ENCODE measurements at places on chromosomes 3 and 15.

- no peak for DNase-seq
- H3K4me1 ChIP-seq: peaks cover 24% of the 10 kb centered on the region
- H3K27me3 ChIP-seq: no peaks in the 10 kb centered on the region
- no peak overlapping the region for H3K27ac ChIP-seq
These were observed 99.9 kb downstream of the CD47 start for GRCh38 chr3:107990926-107991325.

DNA sequence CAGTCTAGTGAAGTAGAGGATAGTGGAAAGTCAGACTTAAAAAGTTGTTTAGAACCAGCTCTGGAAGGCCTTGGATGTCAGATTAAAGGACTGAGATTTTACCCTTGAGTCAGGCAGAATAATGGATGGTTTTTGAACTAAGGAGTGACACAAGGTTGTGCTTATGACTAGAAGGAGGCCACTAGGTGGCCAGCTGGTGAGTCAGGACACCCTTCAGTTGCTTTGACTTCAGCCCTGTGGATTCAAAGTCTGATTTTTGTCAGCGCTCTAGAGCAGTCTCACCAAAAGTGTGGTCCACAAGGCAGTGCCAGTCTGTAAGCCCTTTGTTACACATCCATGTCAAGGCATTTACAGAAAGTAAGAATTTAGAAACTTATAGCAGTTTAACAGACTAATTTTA, 3.8 kb upstream of the GABPB1 start:
- peaks cover 34% of the 10 kb centered on the region for H3K4me1 ChIP-seq
- no peaks in the 10 kb centered on the region for H3K27me3 ChIP-seq
- no peak overlapping the region for H3K4me3 ChIP-seq

GRCh38 chr15:42453826-42454225, 37.1 kb downstream of the ZNF106 start:
- no peak overlapping the region for H3K27ac ChIP-seq
- DNase-seq: no peak
- peaks cover 28% of the 10 kb centered on the region for H3K36me3 ChIP-seq
- no peaks in the 10 kb centered on the region for H3K27me3 ChIP-seq

DNA sequence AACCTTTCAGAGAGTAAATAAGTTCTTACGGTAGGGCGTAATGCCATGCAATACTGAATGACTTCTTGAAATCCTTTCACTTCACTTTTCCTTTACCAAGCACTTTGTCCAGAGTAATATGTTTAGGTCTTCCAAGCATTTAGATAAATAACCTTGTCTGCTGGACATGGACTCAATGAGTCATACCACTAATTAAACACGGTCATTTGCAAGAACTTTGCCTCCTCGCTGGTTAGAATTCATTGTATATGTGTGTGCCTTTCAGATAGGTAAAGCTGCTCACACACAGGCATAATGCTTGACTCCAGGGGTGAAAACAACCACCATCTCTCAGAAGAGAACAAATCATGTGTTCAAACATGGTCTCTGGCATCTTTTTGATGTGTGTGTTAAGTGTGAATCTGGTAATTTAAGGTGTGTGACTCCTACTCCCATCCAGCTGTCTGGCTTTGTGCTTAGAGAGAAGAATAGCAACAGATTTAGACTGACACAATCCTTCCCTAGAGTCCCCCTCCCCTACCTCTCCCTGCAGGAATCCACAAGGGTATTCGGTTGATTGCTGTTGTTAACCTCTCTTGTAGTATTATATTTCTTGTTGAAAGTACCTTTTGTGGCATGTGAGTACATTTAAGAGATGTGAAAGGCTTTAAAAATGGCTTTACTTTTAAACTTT, 419.0 kb downstream of the CNTN4 start:
- no peak overlapping the region for H3K27ac ChIP-seq
- H3K27me3 ChIP-seq: no peaks in the 10 kb centered on the region
- no peak for DNase-seq

DNA sequence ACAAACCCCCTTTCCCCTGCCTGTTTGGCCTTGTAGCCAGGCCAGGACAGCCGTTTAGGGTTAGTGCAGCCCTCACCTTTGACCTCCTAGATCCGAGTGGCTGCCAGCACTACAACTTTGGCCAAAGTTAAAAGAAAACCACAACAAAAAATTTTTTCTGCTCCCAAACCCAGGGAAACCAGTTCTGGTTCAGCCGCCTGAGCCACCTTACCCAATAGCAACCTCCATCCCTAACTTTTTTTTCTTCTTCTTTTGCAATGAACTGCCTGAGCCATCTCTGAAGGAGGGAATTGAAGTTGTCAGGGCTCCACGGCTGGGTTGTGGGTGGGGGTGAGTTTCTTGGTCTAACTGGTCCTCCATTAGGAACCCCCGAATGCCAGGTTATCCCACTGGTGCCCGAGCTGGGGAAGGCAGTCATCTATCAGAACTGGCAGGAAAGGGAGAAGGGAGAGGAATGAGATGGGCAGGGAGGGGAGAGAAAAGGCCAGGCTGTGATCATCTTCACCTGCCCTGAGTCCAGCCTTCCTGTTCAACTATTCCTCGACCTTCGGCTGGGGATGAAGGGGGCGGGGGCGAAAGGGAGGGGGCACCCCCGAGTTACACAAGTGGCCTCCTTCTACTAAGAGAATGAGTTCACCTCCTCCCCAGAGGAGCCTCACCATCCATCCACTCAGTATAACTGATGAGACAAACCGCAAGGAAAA, 6.2 kb upstream of the NR2F2 start:
- H3K36me3 ChIP-seq: no peaks in the 10 kb centered on the region
- H3K27me3 ChIP-seq: peaks cover 82% of the 10 kb centered on the region
- H3K27ac ChIP-seq: no peak overlapping the region
- H3K4me3 ChIP-seq: no peak overlapping the region

- no peaks in the 10 kb centered on the region for H3K27me3 ChIP-seq
- H3K4me1 ChIP-seq: no peaks in the 10 kb centered on the region
- no peak overlapping the region for H3K4me3 ChIP-seq
- H3K27ac ChIP-seq: no peak overlapping the region
- no peaks in the 10 kb centered on the region for H3K36me3 ChIP-seq
- DNase-seq: no peak
These were observed 184.6 kb upstream of the EIF1B start for GRCh38 chr3:40124918-40125317.

GRCh38 chr3:126991366-126992200, 8.7 kb downstream of the PLXNA1 start:
- no peak for DNase-seq
- no peaks in the 10 kb centered on the region for H3K4me1 ChIP-seq
- no peak overlapping the region for H3K27ac ChIP-seq

GRCh38 chr3:171219258-171219657, 192.7 kb upstream of the SLC2A2 start:
- no peak overlapping the region for H3K4me3 ChIP-seq
- peaks cover 11% of the 10 kb centered on the region for H3K4me1 ChIP-seq
- peaks cover 4% of the 10 kb centered on the region for H3K36me3 ChIP-seq
- no peaks in the 10 kb centered on the region for H3K27me3 ChIP-seq

DNA sequence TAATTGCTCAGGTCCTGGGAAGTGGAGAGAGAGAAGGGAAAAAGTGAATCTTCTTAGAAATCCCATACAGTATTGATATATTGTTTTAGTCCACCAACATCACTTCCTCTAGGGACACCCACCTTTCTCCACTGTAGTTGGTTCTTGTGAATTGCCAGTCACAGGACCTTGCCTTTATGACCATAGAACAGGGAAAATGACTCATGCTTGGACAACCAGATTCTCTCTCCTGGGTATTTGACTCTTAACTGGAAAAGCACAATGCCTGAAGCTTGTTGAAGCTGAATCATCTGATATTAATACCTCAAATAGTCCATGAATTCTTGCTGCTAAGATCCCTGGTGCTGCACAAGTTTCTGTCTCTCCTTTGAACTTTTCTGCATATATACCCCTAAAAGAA, 32.5 kb upstream of the DCLK3 start:
- H3K36me3 ChIP-seq: no peaks in the 10 kb centered on the region
- H3K4me1 ChIP-seq: no peaks in the 10 kb centered on the region
- H3K27ac ChIP-seq: no peak overlapping the region
- DNase-seq: no peak

DNA sequence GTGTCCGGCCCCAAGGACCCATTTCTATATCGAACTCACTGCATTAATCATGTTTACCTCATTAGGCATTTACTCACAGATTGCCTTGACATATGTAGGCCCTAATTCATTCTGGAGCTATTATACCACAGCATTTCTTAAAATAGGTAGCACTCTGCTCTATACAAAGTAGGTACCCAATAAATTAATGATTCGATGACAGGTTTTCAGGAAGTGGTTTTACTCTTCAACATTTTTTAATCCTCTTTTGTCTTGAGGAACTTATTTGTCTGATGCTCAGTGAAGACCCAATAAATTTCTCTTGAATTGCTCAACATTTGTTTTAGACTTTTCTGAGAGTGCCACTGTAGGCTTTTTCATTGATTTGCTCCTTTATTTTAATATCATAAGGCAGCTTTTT, 12.1 kb downstream of the TGFBR2 start:
- peak overlapping the region; percentile 60 for H3K4me3 ChIP-seq
- H3K4me1 ChIP-seq: peaks cover 98% of the 10 kb centered on the region
- H3K27me3 ChIP-seq: no peaks in the 10 kb centered on the region
- peaks cover 56% of the 10 kb centered on the region for H3K36me3 ChIP-seq

GRCh38 chr3:66048051-66048395, 9.3 kb upstream of the MAGI1 start:
- no peaks in the 10 kb centered on the region for H3K4me1 ChIP-seq
- DNase-seq: no peak
- H3K27me3 ChIP-seq: peaks cover 6% of the 10 kb centered on the region
- no peak overlapping the region for H3K27ac ChIP-seq
- no peak overlapping the region for H3K4me3 ChIP-seq

GRCh38 chr15:48964898-48965297, 1.2 kb upstream of the SHC4 start:
- peak overlapping the region; percentile 84 for H3K4me3 ChIP-seq
- peaks cover 56% of the 10 kb centered on the region for H3K4me1 ChIP-seq
- peak overlapping the region; percentile 9 for H3K27ac ChIP-seq
- peaks cover 13% of the 10 kb centered on the region for H3K36me3 ChIP-seq
- no peak for DNase-seq

DNA sequence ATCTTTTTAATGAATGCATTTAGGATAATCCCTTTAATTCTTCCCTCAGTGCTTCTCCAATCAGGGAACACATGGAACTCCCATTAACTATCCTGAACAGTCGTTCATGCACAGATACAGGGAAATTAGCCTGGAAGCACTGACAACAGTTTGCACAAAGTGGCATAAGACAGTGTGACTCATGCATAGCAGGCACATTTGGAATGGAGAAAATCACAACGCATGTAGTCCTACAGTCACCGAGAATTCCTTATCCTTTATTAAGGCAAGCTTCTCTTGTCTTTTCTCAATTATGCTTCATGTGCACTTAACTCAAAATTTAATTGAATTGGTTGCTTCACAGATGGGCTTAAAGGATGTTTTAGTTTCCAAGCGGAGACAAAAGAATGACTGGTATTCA, 155.0 kb upstream of the CRBN start:
- no peaks in the 10 kb centered on the region for H3K36me3 ChIP-seq
- H3K4me3 ChIP-seq: no peak overlapping the region
- no peak overlapping the region for H3K27ac ChIP-seq
- no peak for DNase-seq

DNA sequence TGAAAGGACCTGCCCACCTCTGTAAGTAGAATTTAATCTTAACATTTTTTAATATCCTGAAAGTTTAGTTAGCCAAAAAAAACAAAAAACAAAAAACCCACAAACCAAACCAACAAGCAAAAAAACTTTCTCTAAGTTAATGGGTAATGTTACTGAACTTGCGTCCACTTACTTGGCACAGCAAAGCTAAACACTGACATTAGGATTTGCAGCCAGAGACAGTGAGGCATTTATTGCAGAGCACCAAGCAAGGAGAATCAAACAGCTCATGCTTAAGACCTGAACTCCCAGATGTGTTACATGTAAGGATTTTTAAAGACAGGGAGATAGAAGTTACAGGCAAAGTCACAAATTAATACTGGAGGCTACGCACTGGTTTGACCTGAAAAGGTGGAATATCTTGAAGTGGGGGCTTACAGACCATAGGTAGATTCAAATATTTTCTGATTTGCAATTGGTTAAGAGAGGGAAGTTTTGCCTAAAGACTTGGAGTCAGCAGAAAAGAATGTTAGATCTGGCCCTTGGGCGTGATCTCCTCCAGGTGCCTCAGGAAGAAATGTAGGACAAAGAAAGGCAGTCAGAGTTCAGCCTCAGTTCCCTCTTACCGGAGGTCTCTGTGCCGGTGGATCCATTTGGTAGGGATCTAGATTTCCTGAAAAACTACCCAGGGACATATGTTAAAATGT, 205.0 kb downstream of the ADAMTSL3 start:
- H3K4me1 ChIP-seq: no peaks in the 10 kb centered on the region
- no peak for DNase-seq
- H3K36me3 ChIP-seq: no peaks in the 10 kb centered on the region
- H3K4me3 ChIP-seq: no peak overlapping the region

- no peak overlapping the region for H3K27ac ChIP-seq
- H3K4me3 ChIP-seq: no peak overlapping the region
- DNase-seq: no peak
- H3K36me3 ChIP-seq: no peaks in the 10 kb centered on the region
- no peaks in the 10 kb centered on the region for H3K4me1 ChIP-seq
- H3K27me3 ChIP-seq: peaks cover 13% of the 10 kb centered on the region
These were observed 58.8 kb upstream of the MYZAP start for GRCh38 chr15:57532731-57533447.

GRCh38 chr3:185937689-185938374, at the start of gene TRA2B:
TRA2B (minus strand) TSS chr3:185938014; CDS start chr3:185937860, 154 bp downstream.
- peak; percentile 98 for DNase-seq
- peaks cover 8% of the 10 kb centered on the region for H3K27me3 ChIP-seq
- H3K36me3 ChIP-seq: peaks cover 41% of the 10 kb centered on the region
- peaks cover 40% of the 10 kb centered on the region for H3K4me1 ChIP-seq
- H3K4me3 ChIP-seq: peak within 1 kb of the TSS; percentile 97

- no peak for DNase-seq
- H3K4me3 ChIP-seq: no peak overlapping the region
- H3K27ac ChIP-seq: no peak overlapping the region
- H3K27me3 ChIP-seq: no peaks in the 10 kb centered on the region
- H3K36me3 ChIP-seq: no peaks in the 10 kb centered on the region
These were observed 33.4 kb upstream of the CRBN start for GRCh38 chr3:3212781-3213440.

DNA sequence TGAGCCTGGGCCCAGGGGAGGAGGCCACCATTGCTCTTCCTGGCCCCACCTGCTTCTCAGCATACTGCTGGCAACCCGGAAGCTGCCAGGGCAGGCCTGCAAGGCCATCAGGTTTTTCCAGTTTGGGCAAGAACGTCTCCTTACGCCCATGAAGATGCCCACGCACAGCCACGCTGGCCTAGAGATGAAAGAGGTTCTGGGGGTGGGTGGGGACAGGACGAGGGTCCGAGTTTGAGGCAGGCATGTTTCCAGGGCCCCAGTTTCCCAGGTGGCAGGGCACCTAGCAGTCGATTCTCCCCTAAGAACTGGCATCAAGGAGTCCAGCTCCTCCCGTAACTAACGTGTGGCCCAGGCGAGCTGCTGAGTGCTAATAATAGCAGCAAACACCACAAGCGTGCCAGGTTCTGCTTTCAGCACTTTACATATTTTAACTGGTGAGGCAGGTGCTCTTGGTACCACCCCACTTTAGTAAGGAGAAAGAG, 45.8 kb downstream of the ZNF710 start:
- H3K36me3 ChIP-seq: no peaks in the 10 kb centered on the region
- H3K27ac ChIP-seq: no peak overlapping the region
- H3K4me1 ChIP-seq: peaks cover 6% of the 10 kb centered on the region
- no peaks in the 10 kb centered on the region for H3K27me3 ChIP-seq
- no peak overlapping the region for H3K4me3 ChIP-seq
- no peak for DNase-seq
